ENCODE measurements at places on chromosomes 13 and 19. TPM values are rescaled to one million over a fixed set of nuclear protein-coding genes. Genes with fewer than 3 reads are reported as not detected.
A peak's percentile ranks its signal among the peaks of the same experiment; 100 is the strongest.

- no peak for DNase-seq
Measured at GRCh38 chr13:41639955-41640780, 182.8 kb downstream of the RGCC start.

Gene SLC6A16
- 0.89 TPM for polyA plus RNA-seq

- DNase-seq: no peak
Measured at GRCh38 chr19:33225458-33225926, at the start of gene SLC7A10. Gene SLC7A10, minus strand, starts transcription at chr19:33225850. Its CDS starts 147 bp downstream, at chr19:33225703.

GRCh38 chr19:49904136-49904535 is 7.4 kb upstream of the IL4I1 start:
- DNase-seq: no peak

Gene COL4A1
- 337 TPM for polyA plus RNA-seq

DNA sequence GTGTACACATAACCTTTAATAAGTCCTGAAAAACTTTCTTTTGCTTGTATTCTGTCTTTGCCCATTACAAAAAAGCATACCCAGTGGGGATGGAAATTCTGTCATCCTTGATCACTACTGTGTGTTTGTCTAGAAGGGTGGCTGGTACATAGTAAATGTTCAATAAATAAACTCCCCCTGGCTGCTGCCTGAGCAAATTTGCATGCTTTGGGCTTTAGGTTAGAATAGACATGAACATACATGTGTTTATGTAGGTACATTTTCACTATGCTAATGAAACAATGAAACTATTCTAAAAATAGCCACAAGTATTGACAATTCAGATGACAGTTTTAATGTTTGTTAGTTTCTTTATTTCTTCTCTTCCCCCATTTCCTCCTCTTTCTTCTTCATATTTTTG is 36.1 kb downstream of the TNFSF13B start:
- DNase-seq: no peak

Gene TMEM272
- not detected for polyA plus RNA-seq

DNA sequence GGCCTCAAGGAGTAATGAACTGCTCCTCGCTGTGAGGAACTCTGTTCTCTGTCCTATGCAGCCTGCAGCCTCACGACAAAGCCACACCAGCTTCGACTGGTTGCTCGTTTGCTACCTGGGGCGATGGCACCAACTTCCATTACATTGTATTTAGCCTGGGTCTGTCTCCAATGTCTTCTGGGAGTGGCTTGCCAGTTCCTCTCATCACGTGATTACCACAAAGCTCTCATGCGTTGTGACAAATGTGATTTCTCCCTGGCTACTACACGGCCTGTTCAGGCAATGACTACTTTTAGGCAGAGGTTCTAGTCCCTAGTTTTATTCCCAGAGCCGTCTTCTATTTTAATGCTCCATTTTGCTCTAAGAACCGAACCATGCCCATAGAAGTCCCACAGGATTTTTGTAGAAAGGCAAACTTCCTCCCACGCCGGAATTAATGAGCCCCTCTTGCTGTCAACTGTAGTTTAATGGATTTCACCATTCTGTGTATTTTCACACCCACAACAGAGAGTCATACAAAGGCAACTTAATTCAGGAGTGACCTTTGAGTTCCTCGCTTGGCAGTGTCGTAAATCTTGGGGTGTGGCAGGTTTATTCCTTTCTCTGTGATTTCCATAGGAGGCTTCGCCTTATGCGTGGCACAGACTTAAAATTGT is 351.9 kb downstream of the EFNB2 start:
- no peak for DNase-seq

GRCh38 chr19:1125601-1126467 is 22.0 kb downstream of the GPX4 start:
- DNase-seq: peak; percentile 41

Gene NEK5
- not detected for polyA plus RNA-seq

DNA sequence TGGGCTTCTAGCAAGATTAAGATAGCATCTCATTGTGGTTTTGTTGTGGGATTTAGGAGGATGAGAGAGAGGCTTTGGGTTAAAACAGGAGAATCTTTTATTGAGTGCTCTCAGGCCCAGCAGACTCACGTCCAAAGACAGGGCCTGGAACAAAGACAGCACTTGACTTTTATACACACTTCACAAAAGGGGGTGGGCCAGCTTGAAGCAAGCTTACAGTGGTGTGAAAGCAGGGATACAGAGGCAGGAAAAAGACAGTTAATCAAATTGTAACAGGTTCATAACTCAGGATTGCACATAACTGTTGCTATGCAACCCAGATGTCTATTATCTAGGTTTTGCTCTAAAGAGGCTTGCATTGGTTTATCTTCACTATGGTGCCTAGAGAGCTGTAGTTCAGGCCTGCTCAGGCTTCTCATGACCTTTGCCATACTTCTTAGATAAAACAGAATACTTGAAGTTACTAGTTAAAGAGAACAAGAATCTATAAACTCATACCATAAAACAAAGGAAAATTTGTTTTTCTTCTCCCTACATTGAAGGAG is 42.2 kb upstream of the CEACAM21 start:
- DNase-seq: no peak

GRCh38 chr19:54425382-54425723 is 10.1 kb downstream of the TTYH1 start:
- DNase-seq: no peak

DNA sequence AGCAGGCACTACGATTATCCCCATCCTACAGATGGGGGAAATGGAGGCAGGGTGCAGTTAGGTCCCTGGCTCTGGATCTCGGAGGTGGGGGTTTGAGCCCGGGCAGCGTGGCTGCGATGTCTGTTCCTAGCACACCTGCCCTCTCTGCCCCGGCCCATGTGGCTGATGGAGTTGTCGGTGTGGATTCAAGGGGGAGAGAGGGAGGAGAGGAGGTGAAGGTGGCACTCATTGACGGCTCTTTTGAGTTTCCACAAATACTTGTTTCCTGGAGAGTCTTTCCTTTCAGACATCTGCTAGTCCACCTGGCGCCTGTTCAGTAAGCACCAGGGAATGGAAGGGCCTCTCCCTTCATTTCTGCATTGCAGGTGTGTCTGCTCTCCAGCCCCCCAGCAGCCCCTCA is 69.9 kb downstream of the ARHGEF18 start:
- no peak for DNase-seq

- DNase-seq: no peak
Measured at GRCh38 chr19:48966541-48967345, 1.6 kb downstream of the FTL start.

Measured in IMR-90 (cell line).